Activated CD4-positive, alpha-beta T cell treated with anti-CD3 and anti-CD28 coated beads, Interleukin-2, amount 50 U/mL, for 24 hours (primary cell): ENCODE measurements at places on chromosomes 12 and 14.

DNA sequence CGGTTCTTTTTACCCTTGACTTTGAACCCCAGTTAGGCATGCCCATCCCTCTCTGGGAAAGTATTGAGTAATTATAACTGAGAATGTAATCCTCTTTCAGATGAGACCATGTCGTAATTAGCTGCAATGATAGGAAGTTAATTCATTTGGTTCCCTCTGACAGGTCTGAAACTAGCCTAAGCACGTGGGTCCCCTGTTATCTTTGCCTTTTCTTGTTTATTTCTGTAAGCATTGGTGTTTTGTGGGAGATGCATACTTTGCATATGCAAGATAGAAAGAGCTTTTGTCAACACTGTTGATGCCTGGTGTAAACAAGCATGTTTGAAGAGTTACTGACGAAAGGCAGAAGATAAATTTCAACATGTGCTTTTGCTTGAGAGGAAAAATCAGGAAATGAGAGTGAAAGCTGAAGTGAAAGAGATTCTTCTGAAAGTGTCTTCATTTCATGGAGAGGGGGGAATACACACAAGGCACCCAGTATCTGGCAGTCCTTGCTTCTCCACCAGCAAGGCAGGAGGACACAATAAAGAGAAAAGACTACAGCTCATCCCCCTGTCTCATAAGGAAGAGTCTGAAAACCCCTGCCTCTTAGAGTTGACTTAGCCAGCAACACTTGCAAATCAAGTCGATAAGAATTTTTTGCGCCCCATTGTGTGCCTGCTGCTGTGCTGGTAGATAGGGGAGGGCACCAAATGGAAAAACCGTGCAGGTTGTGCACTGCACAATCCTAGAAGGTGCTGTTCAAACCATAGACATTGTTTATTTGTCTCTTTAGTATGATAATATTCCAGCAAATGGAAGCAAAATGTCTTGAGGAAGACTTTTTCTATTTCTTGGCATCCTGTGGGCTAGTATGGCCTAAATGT, 77.8 kb downstream of the SLC24A4 start:
- DNase-seq, result no peak

DNA sequence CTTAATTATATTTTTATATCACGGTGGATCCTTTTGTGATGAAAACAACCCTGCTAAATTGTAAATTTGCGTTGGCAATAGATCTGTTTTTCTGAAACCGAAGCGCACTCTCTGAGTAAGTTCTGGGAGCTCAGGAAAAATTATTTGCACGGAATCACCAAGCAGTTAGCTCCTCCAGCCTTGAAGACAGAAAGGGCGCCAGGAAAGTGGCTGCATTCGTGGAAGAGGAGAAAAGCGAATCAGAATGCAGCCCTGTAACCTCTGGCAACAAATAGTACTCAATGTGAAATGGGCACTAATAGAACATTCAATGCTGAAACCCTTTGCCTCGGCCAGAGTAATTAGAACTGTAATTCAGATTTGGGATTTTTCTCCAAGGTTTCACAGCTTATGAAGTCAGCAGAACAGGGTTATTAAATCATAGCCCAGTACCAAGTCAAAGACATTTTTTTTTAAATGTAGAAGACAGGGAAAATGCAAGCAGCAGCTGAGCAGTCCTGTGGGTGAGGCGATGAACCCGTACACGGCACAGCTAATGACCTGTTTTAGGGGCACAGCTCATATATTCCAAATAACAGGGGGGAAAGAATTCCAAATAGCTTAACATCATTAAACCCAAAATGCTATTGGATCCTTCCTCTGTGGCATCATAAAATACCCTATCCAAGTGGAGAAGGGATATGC, 251.4 kb downstream of the EGLN3 start:
- no peak for DNase-seq

DNA sequence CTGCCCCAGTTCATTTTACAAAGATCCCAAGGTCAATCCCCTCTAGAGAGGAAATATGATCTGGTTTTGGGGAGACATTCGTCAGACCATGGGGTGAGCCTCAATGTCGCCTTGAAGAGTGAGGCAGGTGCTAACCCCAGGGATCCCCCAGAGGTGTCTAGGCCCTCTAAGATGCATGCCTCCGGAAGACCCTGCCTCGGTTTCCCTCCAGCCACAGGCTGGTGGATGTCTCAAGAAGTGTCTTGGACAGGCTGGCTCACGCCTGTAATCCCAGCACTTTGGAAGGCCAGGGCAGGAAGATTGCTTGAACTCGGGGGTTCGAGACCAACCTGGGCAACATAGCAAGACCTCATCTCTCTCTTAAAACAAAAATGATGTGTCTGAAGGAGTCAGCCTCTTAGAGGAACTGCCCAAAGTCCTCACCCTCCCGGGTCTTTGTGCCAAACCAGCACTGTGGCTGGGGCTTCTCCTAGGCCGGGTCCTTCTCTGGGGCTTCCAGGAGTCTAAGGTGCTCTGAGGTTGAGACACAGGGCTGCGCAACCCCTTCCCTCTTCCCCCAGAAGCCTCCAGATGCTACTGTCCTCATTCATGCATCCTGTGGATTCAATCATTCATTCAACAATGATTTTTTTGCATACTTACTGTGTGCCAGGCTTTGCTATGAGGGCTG, 24.7 kb upstream of the BEGAIN start:
- no peak for DNase-seq

DNA sequence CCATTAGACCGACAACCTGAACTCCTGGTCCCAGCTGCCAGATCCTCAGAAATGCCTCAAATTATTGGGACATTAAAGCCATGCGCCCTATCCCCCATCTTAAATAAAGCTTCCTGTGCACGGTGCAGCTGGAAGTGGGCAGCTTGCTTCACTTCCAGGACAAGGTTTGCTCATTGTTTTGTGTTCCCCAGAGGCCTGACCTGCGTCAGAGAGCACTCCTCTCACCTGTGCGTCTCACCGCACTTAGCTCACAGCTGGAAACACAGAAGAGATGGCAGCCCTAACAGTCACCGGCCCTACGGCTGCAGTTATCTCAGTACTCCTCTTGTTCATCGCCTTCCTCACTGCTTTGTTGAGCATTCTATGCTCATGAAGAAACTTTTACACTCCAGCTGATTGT, 135.5 kb downstream of the ANO2 start:
- DNase-seq, result no peak

- no peak for DNase-seq
These were observed 56.2 kb upstream of the VPS33A start for GRCh38 chr12:122322501-122322900.

GRCh38 chr12:49133014-49133413, 1.8 kb upstream of the TUBA1B start:
- no peak for DNase-seq

DNA sequence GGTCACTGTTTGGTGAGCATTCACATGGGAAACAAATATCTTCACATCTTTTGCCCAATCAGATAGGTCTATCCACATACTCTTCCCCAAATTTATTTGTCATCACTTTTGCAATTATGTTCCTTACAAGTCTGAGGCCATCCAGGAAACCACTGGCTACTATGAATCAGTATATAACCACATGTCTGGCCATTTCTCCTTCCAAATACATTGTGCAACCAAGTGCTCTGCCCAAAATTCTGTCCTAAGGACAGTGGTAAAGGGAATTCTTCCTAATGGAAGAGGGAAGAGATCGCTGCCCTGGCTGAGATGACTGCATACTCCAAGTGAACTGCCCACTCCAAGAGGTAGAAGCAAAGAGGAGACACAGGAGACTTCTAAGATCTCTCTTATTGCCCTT, 148.9 kb upstream of the MAX start:
- no peak for DNase-seq

DNA sequence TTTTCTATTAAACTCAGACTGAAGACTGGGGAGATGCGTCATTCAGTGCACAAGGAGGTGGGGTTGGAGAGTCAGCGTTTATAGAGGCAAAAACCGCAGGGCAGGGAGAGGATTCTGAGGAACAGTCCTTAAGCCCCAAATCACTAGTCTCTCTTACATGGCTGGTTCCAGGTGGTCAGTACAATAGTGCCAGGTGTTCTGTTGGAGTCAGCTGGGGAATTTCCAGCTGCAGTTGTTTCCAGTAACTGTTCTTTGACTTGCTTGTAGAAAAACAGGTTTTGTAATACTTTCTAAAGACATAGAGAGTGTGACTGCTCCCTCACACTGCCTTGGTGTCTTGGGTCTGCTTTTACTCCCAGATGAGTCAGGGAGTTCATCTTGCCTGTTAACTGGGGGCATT, 192.2 kb downstream of the TMTC3 start:
- DNase-seq, result no peak

- DNase-seq, result no peak
These were observed 83.4 kb upstream of the NOS1 start for GRCh38 chr12:117444781-117445180.

GRCh38 chr12:31019976-31020375, 53.7 kb upstream of the DDX11 start:
- no peak for DNase-seq

DNA sequence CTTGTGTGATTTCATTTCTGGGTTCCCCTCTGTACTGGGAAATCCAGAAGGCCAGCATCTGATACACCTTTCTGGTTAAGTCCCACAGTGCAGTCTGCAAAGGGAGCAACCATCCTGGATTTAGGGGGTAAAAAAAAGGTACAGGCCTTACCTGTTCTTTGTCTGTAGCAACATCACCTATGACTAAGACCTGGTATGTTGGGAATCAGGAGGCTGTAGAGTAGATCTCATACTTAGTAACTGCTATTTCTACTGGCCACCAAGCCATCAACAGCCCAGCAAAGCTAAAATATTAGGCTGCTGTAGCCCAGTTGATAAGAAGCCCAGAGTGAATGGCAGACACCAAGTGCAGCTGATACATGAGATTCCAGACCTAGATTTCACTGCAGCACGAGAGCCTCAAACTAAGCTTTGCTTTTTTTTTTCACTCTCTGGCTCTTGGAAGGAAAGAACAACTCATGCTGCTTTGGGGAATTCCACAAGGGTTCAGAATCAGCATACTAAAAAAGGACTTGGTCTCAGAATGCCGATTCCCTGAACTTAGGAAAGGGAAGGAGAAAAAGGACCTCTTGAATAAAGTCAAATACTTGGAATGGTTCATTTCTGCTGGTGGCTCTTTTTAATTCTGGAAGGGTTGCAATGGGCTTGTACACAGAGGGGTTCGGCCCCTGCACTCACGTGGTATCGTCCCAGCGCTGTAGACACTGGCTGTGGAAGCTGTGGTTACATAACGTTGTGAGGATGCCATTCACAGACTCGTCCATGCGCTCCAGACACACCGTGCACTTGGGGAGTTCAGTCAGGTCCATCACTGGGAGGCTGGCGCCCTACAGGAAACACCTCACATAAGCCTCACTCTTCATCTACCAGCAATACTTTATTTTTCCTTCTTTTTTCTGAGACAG, 20.5 kb downstream of the BRAP start:
- DNase-seq, result no peak

- no peak for DNase-seq
These were observed 72.9 kb upstream of the DDX11 start for GRCh38 chr12:31000751-31001150.

GRCh38 chr12:104297477-104298113, 5.9 kb upstream of the EID3 start:
- no peak for DNase-seq

- DNase-seq, result no peak
These were observed at the start of gene LYZ for GRCh38 chr12:69348162-69348938. Gene LYZ, plus strand, starts transcription at chr12:69348381. Its CDS starts 28 bp downstream, at chr12:69348409.

DNA sequence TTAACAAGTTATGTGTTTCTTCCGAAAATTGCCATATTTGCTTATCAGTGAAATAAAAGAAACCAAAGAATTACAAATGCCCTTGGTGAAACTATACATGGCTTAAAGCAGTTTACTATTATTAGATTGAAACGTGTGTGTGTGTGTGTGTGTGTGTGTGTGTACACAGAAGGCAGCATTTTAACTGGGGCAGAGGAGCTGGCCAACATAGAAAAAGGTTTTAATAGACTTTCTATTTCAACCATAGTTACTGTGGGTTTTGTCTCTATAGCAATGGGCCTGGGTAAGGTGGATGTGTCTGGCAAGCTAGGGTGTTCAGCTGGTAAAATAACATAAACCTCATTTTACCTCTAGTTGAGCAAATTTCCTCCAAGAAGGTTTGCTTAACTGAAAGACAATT, 6.5 kb downstream of the PRICKLE1 start:
- no peak for DNase-seq

DNA sequence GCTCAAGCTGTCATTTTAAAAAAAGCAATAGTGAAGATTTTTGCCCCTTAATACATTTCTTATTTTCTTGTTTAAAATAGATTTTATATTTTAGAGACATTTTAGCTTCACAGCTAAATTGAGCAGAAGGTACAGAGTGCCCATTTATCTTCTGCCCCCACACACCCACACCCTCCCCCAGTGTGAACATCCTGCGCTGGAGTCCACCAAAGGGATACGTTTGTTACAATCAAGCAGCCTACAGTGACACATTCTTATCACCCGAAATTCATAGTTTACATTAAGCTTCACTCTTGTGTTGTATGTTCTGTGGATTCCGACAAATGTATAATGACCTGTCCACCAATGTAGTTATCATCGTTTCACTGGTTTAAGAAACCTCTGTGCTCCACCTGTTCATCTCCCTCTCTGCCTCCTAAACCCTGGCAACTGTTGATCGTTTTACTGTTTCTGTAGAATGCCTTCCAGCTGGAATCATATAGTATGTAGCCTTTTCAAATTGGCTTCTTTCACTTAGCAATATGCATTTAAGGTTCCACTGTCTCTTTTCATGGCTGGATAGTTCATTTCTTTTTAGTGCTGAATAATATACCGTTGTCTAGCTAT, 91.0 kb upstream of the TRAF3 start:
- no peak for DNase-seq

GRCh38 chr12:110351119-110351518, 52.4 kb downstream of the ANAPC7 start:
- no peak for DNase-seq

GRCh38 chr14:30225176-30225575, 297.5 kb upstream of the PRKD1 start:
- no peak for DNase-seq

GRCh38 chr14:50823762-50824636, 7.0 kb downstream of the NIN start:
- no peak for DNase-seq

- DNase-seq, result peak; percentile 84
These were observed 37.5 kb downstream of the CCNK start for GRCh38 chr14:99518441-99519346.

DNA sequence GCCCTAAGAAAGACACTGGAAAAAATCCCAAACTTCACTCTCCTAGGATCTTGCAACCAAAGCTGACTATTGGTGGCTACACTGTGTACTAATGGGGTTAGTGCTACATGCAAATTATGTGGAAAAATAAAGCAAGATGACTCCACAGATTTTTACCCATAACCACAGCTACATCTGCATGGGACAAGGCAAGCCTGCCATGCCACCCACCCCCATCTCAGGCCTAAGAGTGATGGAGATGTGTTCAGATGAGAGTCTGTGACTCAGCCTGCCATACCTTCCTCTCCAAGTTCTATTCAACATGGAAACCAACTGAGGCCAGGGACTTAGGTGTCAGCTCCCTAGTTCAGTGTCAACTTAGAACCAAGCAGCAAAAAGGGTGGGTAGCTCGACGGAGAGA, 206.2 kb downstream of the PELI2 start:
- DNase-seq, result no peak
